Activated CD4-positive, CD25-positive, alpha-beta regulatory T cell (primary cell): ENCODE measurements at places on chromosomes 7 and 10.

GRCh38 chr10:25938405-25938804 lies 4.4 kb downstream of the MYO3A start:
- no peak for DNase-seq

GRCh38 chr10:108911814-108912541 lies 1011.3 kb downstream of the XPNPEP1 start:
- DNase-seq, result no peak

DNA sequence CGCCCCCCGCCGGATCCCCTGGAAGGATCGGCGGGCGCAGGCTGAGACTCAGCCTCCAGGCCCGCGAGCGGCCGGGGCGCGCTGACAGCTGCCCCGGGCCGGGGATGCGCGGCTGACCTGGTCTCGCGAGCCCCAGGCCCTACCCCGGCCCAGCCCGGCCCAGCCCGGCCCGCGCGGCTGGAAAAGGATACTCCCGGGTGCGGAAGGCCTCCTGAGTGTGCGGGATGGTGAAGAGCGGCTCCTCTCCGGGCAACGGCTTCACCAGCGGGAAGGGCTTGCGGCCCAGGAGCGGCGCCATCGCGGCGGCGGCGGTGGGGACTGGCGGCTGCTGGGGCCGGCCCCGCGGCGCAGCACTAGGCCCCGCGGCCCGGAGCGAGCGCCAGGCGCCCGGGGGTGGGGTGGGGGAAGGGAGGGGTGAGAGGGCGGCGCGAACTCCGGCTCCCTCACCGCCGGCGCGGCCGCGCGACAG lies 423 bp downstream of the BAZ1B start:
- DNase-seq, result peak; percentile 52

DNA sequence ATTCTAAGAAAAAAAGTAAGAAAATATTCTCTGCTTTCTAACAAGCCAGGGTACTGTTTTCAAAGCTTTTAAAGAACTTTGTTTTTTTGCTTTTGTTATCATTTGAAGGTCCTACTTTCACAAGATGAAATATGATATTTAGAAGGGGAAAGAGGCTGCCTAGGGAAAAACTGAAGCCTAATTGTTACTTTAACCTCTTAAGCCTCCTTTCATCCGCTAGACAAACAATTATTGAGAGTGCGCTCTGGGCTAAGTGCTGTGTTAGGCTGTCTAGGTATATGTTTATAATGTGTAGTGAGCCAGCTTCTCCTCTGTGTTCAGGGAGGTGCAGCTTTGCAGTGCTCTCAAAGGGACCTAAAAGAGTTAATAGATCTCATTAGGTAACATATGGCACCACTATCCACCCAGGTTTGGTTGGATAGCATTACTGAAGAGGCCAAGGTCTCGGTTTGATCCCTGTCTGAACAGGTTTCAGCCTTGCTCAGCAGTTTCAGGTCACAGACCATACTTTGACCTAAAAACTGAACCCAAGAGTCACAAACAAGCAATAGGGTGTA lies 17.9 kb downstream of the PDK4 start:
- no peak for DNase-seq

DNA sequence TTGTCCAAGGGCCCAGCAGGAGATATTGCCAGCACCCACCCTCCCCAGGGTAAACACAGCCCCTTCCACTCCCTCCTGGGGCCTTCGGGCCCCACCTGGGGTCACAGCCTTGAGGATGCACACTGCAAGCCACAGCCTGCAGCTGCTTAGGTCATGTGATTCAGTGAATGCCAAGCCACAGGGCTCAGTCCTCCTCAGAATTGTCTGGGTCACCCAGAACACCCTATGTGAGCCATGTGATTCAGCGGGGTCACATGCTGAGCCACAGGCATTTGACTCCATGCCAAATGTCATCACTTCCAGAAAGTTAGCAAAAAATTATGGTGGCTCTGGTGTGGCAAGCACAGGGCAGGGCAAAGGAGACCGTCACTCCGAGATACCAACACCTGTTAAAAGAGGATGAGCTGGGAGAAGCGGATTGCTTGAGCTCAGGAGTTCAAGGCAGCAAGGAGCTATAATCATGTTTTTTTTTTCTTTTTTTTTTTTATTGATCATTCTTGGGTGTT lies 17.2 kb upstream of the PSAP start:
- no peak for DNase-seq

DNA sequence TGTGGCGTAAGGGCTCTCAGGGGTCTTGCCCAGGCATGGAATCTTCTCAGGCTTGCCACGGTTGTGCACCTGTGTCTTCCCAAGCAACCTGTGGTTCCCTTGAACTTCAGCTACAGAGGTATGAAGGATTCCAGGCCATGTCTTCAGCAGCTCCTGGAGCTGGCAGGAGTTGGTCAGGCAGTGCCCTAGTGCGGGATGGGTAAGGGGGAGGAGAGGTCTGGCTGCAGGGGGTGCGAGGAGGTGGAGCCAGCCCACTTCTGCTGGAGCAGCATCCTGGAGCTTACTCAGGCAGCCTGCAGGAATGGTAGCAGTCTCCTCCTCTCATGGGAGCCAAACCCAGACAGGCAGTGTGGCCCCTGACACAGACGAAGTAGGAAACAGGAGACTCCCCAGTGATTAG lies 3.8 kb upstream of the TRIL start:
- DNase-seq, result no peak

DNA sequence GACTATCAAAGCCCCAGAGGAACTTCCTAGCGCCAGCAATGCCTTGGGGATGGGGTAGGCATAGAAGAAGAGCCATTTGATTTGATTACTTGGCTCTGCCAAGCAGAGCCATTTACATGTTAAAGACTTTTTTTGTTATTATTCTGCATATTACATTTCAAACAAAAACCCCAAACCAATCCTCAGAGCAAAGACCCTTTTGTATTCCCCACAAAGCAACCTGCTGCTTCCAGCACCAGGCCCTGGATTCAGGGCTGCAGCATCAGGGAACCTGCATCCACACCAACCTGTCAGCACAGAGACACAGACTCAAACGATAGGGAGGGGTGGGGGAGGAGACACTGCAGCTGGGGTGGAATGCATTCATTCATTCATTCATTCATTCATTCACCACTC lies 73.2 kb downstream of the GRID1 start:
- DNase-seq, result no peak

DNA sequence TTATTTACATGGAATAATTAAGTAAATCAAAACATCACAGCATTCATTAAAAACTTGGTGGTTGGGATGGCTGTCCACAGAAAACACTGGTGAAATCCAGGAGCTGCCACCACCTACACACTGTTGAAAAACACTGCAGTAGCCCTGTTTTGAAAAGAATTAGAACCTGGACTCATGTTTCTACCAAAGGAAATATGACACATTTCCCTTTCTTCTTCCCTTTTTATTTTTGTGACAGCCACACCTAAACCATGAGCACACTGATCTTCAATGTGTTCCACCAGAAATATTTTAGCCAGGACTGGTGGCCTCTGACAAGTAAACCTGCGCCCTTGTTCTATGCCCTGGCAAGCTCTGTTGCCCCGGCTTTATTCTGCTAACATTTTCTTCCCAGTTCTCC lies 3.3 kb downstream of the TMEM140 start:
- no peak for DNase-seq

DNA sequence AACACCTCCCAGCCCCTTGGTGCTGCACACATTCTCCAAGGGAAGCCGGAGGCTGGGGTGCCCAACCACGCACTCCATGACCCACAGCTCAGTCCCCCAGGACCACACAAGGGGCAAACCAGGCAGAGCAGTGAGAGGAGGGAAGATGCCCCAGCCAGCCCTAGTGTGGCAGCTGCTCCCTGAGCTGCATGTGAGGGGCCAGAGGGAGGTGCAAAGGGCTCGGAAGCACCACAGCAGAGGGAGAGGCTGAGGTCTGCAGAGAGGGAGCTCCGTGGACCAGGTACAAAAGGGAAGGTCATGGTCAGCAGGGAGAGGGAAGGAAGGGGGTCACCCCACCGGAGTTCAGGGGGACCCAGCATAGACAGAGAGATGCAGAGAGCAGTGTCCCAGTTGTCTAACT lies 1.5 kb upstream of the CALML5 start:
- DNase-seq, result no peak

DNA sequence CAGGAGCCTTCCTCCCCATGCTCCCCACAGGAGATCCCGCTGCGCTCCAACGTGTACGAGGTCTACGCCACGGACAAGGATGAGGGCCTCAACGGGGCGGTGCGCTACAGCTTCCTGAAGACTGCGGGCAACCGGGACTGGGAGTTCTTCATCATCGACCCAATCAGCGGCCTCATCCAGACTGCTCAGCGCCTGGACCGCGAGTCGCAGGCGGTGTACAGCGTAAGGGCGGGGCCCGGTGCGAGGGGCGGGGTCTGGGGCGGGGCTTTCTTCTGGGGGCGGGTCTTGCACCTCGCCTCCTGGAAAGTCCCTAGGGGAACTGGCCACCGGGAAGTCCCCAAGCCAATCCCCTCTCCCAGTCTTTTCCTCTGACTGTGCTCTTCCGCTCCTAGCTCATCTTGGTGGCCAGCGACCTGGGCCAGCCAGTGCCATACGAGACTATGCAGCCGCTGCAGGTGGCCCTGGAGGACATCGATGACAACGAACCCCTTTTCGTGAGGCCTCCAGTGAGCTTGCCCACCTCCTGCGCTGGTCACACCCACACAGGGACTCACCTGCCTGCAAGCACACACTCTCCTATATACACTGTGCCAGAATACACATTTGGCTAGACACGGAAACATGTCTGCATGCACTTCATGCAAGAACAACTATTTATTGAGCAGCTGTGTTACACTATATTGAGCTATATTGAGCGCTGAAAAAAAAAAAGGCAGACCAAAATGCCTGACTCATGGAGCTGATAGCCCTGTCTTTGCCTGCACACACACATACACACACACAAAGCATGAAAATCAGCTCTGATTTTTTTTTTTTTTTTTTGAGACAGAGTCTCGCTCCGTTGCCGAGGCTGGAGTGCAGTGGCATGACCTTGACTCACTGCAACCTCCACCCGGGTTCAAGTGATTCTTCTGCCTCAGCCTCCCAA lies 32.7 kb upstream of the VSIR start:
- DNase-seq, result no peak

GRCh38 chr10:6999232-6999925 lies 411.5 kb downstream of the SFMBT2 start:
- DNase-seq, result no peak

GRCh38 chr10:3222626-3223025 lies 50.0 kb upstream of the PITRM1 start:
- DNase-seq, result no peak

DNA sequence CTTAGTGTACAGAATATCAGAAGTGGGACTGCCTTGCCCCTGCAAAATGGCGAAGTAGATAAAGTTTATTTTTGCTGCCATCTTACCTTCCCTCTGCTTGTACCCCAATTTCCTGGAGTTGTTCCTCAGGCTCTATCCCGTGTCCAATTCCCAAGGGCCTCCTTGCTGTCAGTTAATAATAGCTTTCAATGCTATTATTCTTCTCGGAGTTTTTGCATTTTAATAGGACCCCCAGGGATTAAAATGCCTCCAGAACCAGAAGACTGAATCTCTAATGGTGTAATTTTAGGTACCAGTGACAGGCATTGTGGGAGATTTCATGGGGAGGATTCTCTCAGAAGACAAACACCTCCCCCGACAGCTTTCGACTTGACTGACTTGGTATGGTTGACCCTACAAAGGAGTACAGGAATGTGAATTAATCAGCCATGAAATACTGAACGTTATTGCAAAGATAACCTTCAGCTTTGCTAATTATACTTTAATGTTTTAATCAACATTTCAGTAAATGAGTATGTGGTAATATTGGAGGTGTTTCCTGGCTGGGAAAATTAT lies 75.2 kb downstream of the ZNF22 start:
- DNase-seq, result no peak

GRCh38 chr7:44989132-44989531 lies 10.3 kb upstream of the MYO1G start:
- DNase-seq, result no peak

- DNase-seq, result no peak
Measured at GRCh38 chr10:9869606-9870176, 1148.0 kb upstream of the CELF2 start.

- DNase-seq, result no peak
Measured at GRCh38 chr10:71342573-71343391, 23.7 kb downstream of the SLC29A3 start.

DNA sequence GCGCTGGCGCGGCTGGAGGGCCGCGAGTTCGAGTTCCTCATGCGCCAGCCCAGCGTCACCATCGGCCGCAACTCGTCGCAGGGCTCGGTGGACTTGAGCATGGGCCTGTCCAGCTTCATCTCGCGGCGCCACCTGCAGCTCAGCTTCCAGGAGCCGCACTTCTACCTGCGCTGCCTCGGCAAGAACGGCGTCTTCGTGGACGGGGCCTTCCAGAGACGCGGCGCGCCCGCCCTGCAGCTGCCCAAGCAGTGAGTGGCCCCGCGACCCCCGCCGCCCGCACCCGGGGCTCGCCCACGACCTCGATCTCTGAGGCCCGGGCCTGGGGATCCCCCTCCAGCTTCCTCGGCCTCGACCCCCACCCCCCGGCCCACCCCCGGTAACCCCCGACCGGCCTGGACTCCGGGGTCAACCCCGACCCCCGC lies 537 bp downstream of the FOXK1 start:
- DNase-seq, result no peak

DNA sequence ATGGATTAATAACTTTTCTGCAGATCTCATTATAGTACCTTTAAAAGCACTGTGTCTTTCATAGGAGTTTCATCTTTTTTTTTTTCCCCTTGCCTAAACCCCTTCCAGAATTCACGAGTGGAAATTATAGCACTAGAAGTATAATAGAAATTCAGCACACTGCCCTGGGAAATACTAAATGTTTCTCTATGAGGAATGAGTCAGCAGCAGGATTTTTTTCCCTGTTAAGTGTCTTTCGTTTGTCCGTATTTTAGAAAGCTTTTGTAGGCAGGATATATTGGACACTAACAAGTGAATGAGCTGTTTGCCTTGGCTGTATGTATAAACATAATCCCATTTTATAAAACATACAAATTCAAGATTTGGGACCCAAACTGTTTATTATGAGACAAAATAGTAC lies 105.8 kb downstream of the EXOC4 start:
- no peak for DNase-seq

- no peak for DNase-seq
Measured at GRCh38 chr7:138979226-138979979, 1.8 kb downstream of the KIAA1549 start.

DNA sequence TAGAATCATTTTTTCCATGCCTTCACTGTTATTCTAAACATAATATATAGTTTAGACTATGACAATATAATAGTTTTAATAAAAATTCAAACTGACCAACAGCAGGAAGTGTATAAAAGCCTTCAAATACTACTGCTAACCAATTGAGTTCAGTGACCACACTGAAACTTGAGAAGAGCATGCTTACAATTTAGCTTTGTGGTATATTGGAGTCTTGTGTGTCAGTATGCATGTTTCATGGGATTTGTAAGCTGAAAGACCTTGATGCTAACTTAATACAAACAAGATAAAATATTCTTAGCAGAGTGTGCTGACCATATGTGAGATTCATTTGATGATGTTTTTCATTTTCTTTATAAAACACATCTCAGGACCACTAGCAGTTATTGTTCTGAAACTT lies 395.5 kb downstream of the SUGCT start:
- no peak for DNase-seq

- DNase-seq, result no peak
Measured at GRCh38 chr10:16603308-16603707, 81.6 kb upstream of the C1QL3 start.

GRCh38 chr10:130542761-130543160 lies 406.6 kb downstream of the GLRX3 start:
- DNase-seq, result no peak

- no peak for DNase-seq
Measured at GRCh38 chr7:120421151-120421651, 148.2 kb downstream of the KCND2 start.
